ENCODE measurements at places on chromosomes 4 and X. TPM values are rescaled to one million over a fixed set of nuclear protein-coding genes. Genes with fewer than 3 reads are reported as not detected.

GRCh38 chr4:162836773-162837172 lies 329.9 kb downstream of the NAF1 start:
- no peak for DNase-seq

DNA sequence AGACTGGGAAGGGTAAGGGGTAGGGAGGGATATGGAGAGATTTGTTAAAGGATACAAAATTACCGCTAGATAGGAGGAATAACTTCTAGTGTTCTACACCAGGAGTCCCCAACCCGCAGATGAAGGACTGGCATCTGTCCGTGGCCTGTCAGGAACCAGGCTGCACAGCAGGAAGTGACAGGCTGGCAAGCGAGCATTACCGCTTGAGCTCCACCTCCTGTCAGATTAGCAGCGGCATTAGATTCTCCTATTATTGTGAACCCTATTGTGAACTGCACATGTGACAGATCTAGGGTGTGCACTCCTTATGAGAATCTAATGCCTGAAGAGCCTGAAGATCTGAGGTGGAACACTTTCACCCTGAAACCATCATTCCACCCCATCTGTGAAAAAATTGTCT lies 27.9 kb upstream of the BBS7 start:
- no peak for DNase-seq

- no peak for DNase-seq
These were observed at the start of gene GABRA4 for GRCh38 chr4:46993075-46994006. GABRA4 (minus strand) TSS chr4:46993581; CDS start chr4:46993424, 157 bp downstream.

GRCh38 chrX:118208481-118208880 lies 91.9 kb upstream of the KLHL13 start:
- DNase-seq, result no peak

DNA sequence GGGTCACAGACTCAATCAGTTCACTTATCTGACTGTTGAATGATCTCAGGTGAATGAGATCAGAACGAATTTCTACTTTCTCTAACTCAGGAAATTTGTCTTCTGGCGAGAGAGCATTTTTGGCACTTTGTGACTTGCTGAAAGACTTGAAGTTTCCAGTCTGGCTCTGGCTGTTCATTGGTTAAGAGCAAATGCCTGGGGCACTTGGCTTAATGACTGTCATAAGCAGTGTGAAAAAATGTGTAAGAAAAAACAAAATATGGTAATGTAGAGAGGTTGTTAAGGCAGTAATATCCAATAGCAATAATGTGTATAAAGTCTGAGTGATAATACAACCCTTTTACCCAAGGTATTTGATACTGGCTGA lies 71.3 kb upstream of the PGRMC2 start:
- no peak for DNase-seq

GRCh38 chrX:10990976-10991375 lies 120.2 kb upstream of the HCCS start:
- no peak for DNase-seq

GRCh38 chr4:5755161-5755560 lies 44.2 kb downstream of the EVC start:
- no peak for DNase-seq

DNA sequence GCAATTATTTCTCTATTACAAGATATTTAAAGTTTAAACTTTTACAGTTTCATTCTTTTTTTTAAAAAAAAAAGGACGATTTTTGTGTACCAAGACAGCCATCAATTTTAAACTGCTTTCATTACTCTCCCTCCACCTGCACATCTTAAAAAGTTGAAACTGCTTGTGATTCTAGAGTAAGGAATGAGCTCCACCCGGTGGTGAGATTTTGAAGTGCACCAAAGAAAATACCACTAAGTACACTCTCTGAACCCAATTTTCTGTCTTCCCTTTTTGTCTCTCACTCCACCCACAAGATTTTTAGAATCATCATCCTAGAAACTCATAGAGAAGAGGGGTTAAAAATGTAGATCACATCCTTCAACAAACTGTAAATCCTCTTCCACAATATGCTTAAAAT lies 91.3 kb upstream of the WDR44 start:
- DNase-seq, result peak; percentile 29

- no peak for DNase-seq
These were observed 10.9 kb upstream of the SASH3 start for GRCh38 chrX:129768586-129769466.

DNA sequence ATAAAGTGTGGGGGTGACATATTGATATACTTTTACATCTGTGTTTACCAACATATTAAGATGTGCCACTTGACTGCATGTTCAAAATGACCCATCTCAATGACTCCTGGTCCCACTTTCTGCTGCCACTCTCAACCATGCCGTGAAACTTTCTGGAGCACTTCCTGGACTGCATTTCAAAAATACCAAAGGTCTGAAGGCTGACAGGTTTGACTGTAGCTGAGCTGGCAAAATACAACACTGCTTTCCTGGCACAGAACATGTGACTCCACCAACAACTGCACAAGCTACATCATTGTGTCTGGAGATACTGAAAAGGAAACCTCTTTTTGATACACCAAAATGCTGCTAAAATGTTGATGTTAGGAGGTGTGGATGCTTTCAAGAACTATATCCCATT lies 184.8 kb downstream of the UNC5C start:
- peak; percentile 59 for DNase-seq

GRCh38 chrX:96480081-96480480 lies 204.6 kb upstream of the DIAPH2 start:
- DNase-seq, result no peak

DNA sequence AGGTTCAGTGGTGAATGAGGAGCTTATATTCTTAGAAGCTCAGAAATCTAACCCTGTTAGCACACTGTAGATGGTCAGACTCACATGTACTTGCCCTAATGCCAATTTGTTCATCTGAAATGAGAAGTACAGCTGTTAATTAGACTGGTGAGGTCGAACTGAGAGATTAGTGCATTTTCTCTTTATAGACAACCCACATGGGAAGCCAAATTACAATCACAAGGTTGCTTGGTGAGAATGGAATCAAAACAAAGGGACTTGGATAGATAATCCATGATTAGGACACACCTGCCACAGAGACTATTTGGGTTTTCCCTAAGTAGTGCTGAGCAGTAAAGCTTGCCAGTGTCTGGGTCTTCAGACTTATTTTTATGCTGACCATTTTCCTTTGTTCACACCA lies 88.3 kb downstream of the POLA1 start:
- DNase-seq, result no peak

Gene TIGD4
- total RNA-seq, result 1.8 TPM

Gene MAGEA2B
- total RNA-seq, result not detected

Gene EIF4E
- 149 TPM for total RNA-seq

Gene BRCC3
- 9.7 TPM for total RNA-seq

Gene NPNT
- total RNA-seq, result 907 TPM

Gene LONRF3
- 50.5 TPM for total RNA-seq

Gene FMR1NB
- not detected for total RNA-seq

Gene ZDHHC15
- total RNA-seq, result 3.9 TPM

All from thyroid gland (tissue), 4 donors.